NCI-H524 (cell line): ENCODE measurements at places on chromosomes 3 and 15.

- DNase-seq, result no peak
Observed at GRCh38 chr15:93479715-93480114, 390.7 kb upstream of the RGMA start.

- peak; percentile 53 for DNase-seq
Observed at GRCh38 chr3:45917146-45917898, 25.9 kb upstream of the CXCR6 start.

GRCh38 chr3:171813897-171814460 lies 3.7 kb upstream of the PLD1 start:
- DNase-seq, result no peak

DNA sequence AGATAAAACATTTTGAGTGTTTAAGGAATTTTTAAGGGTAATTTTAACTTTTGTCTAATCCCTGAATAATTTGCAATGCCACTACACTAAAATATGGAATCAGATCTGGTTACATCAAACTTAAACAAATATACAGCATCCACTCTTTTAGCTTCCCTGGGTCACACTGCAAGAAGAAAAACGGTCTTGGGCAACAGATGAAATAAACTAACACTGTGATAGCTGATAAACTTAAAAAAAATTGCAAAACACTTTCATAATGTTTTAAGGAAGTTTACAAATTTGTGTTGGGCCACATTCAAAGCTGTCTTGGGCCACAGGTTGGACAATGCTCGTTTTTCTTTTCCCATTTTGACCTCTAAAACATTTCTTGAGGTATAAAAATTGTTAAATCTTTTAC lies 34.3 kb downstream of the CCDC66 start:
- DNase-seq, result no peak

GRCh38 chr3:134896696-134897095 lies 101.6 kb downstream of the EPHB1 start:
- no peak for DNase-seq

DNA sequence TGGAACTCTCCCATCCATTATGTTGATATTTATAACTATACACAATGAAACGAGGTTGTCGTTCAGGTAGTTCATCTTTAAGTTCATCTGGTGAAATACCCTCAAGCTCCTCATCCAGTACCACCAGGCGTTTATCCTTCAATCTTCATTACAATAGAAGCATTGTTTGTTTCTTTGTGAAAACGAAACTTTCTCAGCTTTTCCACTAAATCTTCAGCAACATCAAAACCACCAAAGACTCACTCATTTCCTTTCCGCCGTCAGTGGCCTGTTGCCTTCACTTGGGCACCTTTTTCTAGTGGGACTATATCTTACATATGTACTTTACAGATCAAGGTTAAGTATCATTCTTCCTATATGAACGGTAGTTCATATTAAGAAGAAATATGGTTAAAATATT lies 44.1 kb upstream of the TFG start:
- DNase-seq, result no peak

DNA sequence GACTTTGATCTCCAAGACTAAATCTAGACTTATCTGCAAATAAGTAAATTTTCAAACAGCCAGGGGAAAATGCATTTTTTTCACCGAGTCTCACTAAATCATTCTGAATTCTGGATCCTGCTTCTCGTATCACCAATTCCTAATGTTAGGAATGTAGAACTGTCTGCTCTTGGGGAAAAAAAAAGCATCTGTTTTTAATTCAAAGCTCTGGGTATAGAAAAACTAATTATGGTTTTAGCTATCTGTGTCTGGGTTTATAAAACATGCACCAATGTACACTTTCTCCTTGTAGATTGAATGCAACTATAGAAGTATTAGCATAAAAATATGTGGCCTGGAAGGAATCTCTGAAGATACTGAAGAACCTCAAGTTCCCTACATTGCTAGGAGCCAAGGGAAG lies 4.8 kb upstream of the CDAN1 start:
- DNase-seq, result no peak

- no peak for DNase-seq
Observed at GRCh38 chr3:156782319-156782718, 43.8 kb upstream of the LEKR1 start.

GRCh38 chr3:126961191-126961790 lies 21.6 kb upstream of the PLXNA1 start:
- DNase-seq, result no peak

DNA sequence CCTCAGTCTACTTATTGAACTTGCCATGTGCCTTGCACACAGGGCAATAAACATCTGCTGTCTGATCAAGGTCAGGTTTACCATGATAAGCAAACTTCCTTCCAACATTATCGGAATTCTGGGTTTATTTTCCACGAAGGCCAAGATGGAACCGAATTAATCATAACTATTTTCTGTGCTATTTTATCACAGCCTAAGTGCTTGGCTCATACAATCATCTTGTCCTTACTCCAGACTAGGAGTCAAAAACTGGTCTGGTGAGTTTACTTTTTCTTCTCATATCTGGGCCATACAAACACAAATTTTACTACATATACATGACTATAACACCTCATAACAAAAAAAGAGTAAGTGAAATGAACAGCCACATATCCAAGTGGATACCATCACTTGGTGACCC lies 2.3 kb downstream of the FBN1 start:
- no peak for DNase-seq

GRCh38 chr15:91706322-91707032 lies 147.0 kb upstream of the SLCO3A1 start:
- peak; percentile 85 for DNase-seq

DNA sequence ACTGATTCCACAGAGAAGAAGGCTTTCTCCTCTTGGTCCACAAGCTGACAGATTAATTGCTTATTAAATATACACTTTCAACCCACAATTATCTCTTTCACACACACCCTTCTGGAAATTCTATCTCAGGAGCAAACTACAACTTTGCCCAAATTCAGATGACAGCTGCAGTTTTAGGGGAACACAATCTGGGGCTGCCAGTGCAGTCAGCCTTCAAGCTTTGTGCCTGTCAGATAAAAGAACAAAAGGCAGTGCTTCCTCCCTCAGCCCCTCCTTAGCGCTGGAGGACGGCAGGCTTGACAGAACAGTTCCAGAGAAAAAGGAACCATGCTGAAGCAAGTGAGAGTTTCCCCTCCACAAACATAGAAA lies 99.6 kb downstream of the TMCC1 start:
- no peak for DNase-seq

- peak; percentile 8 for DNase-seq
Observed at GRCh38 chr3:197224034-197224444, 74.4 kb downstream of the DLG1 start.

GRCh38 chr3:81776643-81777042 lies 15.2 kb upstream of the GBE1 start:
- DNase-seq, result no peak

DNA sequence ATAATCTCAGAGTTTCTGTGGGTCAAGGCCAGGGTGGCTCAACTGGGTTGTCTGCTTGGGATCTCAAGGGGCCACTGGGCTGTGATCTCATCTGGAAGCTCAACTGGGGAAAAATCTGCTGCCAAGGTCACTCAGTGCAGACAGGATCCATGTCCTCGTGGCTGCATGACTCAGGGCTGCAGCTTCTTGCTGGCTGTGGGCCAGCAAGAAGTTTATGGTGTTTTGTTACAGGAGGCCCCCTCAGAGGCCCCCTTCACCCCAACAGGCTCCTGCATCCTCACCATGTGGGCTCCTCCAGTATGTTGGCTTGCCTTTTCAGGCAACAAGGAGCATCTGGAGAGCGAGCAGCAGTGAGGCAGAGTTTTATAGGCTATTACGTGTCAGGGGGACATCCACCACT lies 14.6 kb downstream of the OCA2 start:
- DNase-seq, result no peak

GRCh38 chr3:55636300-55637195 lies 149.4 kb upstream of the WNT5A start:
- DNase-seq, result no peak

GRCh38 chr3:105366326-105367062 lies at the start of gene ALCAM:
Gene ALCAM (plus strand): TSS chr3:105366909.
- peak; percentile 99 for DNase-seq

DNA sequence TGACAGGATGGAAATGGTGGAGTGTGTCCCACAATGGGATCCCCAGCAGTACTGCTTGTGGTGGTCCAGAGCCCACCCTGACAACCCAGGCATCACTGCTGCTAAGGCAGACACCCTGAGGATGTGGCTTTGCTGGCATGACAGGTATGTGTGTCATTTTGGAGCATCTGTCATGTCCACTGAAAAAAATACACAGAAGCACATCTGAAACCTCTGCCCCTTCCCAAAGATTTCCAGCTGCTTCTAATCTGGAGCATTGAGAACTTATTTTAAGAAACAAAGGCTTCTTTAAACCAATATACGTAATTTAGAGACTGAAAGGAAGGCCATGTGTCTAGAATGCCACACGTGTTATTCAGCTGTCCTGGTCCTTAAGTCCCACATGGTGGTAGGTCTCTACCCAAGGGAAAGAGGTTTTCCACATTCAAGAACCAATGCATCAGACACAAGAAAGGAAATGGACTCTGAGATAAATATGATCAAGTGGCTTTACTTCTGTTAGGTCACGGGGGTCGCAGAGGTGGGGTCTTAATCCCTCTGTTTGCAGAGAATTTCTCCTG lies 88.3 kb downstream of the PDZRN3 start:
- no peak for DNase-seq

DNA sequence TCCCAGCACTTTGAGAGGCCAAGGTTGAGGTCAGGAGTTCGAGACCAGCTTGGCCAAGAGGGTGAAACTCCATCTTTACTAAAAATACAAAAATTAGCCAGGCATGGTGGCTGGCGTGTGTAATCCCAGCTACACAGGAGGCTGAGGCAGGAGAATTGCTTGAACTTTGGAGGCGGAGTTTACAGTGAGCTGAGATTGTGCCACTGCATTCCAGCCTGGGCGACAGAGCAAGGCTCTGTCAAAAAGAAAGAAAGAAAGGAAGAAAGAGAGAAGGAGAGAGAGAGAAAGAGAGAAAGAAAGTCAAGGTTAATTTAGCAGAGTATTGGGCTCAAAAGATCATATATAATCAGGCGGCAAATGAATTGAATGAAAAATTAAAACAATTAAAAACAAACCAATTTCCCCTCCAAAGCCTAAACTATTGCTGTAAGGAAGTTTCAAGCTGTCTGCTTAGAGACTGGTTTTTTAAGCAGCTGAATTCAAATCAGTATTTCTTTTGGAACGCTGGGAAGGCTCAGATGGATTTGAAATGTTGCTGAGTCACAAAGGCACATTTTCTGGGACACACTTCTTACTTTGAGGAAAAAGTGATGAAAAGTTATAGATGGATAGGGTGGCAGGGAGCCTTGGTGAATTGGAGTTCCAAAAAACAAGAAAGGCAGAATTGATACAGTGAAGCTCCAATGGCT lies 81.3 kb upstream of the BHLHE40 start:
- no peak for DNase-seq

DNA sequence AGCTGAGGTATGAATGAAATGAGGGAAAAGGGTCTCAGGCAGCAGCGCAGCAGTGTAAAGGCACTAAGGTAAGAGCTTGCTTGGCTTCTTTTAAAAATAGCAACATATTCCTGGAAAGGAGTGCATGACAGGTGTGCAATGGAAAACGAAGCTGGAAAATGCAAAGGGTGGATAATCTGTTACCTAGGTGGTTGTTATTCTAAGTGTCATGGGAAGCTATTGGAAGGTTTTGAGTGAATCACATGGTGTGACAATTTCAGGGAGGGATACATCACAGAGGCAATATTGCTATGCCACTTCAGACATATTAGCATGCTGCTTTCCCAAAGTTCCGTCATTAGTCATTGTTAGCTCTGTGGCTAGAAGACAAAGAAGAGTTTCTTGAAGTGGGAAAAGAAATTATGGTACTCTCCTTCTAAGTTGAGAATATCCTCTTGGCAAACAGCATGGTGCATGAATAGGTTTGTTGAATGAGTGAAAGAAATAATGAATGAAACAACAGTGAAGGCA lies 28.7 kb upstream of the TMEM45A start:
- no peak for DNase-seq

GRCh38 chr3:54792584-54792983 lies 135.3 kb downstream of the LRTM1 start:
- no peak for DNase-seq

GRCh38 chr3:100629421-100630127 lies 20.2 kb downstream of the ADGRG7 start:
- DNase-seq, result no peak

GRCh38 chr15:91465086-91465485 lies 365.0 kb downstream of the SV2B start:
- no peak for DNase-seq

GRCh38 chr3:189195302-189195701 lies 23.5 kb downstream of the TPRG1 start:
- DNase-seq, result no peak

- peak; percentile 70 for DNase-seq
Observed at GRCh38 chr15:80070840-80071239, 11.4 kb downstream of the ZFAND6 start.

DNA sequence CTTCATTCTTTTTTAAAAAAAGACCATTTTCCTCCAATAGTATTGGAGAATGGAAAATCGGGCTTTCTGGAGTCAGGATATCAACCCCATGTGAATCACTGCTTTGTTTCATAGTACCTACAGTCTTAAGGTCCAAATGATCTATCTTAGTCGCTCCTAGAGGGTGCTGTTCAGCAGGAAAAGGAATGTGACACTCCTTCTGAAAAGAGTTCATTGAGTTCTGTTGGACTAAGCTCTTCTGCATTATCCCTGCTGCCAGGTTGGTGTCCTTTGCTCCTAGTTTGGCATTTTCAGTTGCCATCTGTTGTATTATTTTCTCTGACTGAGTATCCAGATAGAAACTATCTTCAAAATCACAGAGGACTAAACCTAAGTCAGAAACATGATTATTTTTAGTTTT lies 57.2 kb downstream of the POLQ start:
- peak; percentile 15 for DNase-seq

- DNase-seq, result no peak
Observed at GRCh38 chr3:43423142-43423541, 136.8 kb downstream of the SNRK start.

- DNase-seq, result no peak
Observed at GRCh38 chr3:171849617-171850319, 6.6 kb downstream of the TMEM212 start.

DNA sequence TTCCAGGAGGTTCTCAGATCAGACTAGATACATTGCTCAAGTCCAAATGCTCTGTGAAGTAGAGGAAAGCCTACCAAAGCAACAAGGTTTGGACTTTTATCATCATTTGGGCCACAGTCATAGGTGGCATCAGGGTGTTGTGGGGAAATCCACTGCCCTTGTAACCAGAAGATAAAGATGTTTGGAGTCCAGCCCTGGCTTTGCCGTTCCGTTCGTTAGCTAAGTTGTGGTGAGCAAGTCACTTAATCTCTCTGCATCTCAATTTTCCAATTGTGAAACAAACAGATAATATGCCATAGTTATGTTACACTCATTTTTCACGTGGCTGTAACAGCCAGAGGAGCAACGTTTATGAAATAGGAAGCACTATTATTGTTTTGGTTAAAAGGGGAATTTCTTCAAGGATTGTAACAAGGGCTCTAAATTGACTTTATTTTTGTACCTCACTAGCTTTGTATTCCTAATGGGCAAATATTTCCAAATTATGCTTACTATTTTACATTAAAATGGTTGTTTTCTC lies 125.6 kb downstream of the CD47 start:
- DNase-seq, result no peak

DNA sequence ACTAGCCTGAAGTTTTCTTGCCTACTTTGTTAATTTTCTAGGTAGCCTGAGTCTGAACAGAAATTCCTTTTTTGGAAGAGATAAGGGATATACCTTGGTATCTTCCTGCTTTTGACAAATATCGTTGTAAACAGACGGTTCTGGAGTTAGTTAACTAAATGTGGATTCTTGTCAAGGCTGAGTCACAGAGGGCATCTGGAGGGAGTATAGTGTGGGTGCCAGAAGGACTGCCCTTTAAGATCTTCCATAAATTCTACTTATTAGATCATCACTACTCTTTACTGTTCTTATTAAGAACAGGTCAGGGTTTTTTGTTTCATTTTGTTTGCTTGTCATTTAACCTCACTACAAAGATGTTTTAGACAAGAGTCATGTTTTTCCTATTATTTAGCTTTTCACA lies 125.3 kb upstream of the SKOR1 start:
- DNase-seq, result no peak
